ENCODE measurements at places on chromosomes 6 and 20. TPM values are rescaled to one million over a fixed set of nuclear protein-coding genes. Genes with fewer than 3 reads are reported as not detected.

Gene GGT7
- total RNA-seq, result 9.0 TPM

Gene SLC4A11
- total RNA-seq, result 0.26 TPM

Gene ZNF165
- total RNA-seq, result 0.26 TPM

Gene ADTRP
- total RNA-seq, result 0.66 TPM

Gene HUS1B
- 0.66 TPM for total RNA-seq

Gene DLK2
- total RNA-seq, result not detected

Gene CALHM6
- total RNA-seq, result 0.31 TPM

Gene JARID2
- 5.0 TPM for total RNA-seq

Gene SAMD3
- total RNA-seq, result 7.3 TPM

Gene SLC17A4
- not detected for total RNA-seq

Gene ENPP3
- 0.40 TPM for total RNA-seq

Gene SLC22A23
- 9.1 TPM for total RNA-seq

Gene CNR1
- total RNA-seq, result 1.3 TPM

Gene PCNA
- 134 TPM for total RNA-seq

Gene TCP11
- total RNA-seq, result 0.13 TPM

Gene SLC32A1
- not detected for total RNA-seq

Gene ETV7
- total RNA-seq, result under 0.01 TPM

Gene BCAS1
- not detected for total RNA-seq

Gene MGME1
- total RNA-seq, result 11.9 TPM

Gene B3GALT4
- 12.2 TPM for total RNA-seq

Gene CMTR1
- 34.0 TPM for total RNA-seq

Gene KCNQ5
- total RNA-seq, result 6.7 TPM

Gene NNAT
- total RNA-seq, result not detected

Gene BPIFA1
- not detected for total RNA-seq

Gene TRMT6
- total RNA-seq, result 5.4 TPM

Gene OR2J3
- not detected for total RNA-seq

Gene HSPA1L
- total RNA-seq, result 1.5 TPM

Gene NMBR
- total RNA-seq, result 0.12 TPM

Gene DYNLT2
- 1.1 TPM for total RNA-seq

Gene PSORS1C1
- total RNA-seq, result 0.92 TPM

Gene TUBB1
- total RNA-seq, result under 0.01 TPM

Gene FOXC1
- total RNA-seq, result 36.5 TPM

Gene TPBG
- total RNA-seq, result 25.4 TPM
